ENCODE measurements at places on chromosomes 5 and 9.

GRCh38 chr5:56011835-56012234, 17.1 kb upstream of the IL6ST start:
- DNase-seq, result no peak

DNA sequence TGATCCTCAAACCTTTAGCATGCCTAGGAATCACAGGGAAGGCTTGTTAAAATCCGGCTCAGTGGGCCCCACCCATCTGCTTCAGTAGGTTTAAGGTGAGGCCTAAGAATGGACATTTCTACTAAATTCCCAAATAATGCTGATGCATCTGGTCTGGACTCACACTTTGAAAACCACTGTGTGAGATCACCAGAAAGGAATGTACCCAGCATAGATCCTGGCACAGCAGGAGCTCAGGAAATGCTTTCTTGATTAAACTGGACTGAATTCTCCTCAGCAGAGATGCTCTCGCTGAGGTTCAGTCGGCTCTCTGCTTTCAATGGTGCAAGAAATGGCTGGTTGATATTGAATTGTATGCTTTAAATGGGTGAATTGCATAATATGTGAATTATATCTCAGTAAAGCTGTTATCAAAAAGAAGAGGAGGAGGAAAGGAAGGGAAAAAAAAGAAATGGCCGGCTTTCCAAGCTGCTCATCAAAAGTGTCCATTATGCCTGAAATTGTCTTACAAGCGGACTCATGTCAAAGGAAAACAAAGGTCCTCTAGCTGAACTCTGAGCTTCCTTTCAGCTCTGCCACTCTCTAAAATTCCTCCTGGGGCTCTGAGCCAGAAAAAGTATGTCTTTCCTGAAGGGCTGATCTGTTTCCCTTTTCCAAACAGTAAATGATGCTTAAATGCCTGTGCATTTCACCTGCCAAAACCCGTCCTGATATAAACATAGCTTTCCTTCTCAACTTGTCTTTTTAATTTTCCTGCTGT, 77.6 kb upstream of the SAP30L start:
- DNase-seq, result peak; percentile 78

DNA sequence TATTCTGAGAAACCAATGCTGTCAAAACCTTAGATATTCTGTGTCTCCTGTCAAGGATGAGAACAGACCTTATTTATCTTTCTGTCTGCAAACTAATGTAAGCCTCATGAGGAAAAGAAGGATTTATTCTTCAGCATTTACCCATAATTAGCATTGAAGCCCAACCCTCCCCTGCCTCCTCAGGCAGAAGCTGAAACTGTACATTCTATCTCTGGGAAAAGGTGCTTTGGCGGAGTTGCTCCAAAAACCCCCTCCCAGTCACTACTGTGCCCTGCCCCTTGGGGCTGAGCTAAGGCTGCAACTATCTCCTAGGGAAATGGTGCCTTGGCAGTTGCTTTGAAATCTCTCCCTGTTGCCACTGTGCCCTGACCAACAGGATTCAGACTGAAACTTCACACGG, 106.2 kb upstream of the TLR4 start:
- no peak for DNase-seq

- DNase-seq, result no peak
Observed at GRCh38 chr5:82586661-82587310, 308.6 kb upstream of the RPS23 start.

DNA sequence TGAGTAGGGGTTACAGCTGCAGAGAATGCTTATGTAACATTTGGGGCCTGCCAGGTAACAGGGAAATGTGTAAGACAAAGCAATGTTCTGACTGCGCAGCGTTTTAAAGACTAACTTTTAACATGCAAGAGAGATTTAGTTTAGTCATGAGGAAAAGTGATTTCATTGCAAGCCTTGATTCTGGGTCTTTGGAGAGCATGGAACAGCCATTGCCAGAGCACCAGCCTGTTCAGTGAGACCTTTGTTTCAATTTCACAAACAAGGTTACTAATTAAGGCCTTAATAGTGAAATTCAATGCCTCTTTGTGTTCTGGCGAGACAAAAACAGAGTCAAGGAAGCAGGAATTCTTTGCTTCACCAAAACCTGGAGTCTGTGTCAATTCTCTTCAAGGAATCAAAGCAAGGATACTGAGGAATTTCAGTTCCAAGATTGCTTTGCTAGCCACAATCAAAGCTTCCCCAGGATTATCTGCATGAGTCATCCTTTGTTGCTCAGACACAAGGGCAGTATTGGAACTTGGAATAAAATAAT, 14.4 kb downstream of the CKMT2 start:
- no peak for DNase-seq

DNA sequence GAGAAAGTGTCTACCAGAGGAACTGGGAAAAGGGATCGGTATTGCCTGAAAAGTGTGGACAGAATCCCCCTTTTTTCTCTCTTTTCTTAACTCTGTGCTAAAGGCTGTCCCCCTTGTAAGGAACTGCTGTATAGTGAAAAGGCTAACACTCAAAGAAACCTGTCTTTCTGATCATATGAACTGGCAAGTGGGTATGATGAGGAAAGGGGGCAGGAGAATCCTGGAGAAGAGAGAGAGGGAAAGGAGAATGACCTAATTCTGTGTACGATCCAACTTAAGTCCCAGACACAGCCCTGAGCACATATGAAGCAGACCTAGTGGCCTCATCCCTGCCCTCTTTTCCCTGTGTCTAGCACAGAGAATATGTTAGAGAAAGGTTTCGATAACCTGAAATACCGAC, 967 bp downstream of the ANKRD31 start:
- DNase-seq, result no peak

- peak; percentile 98 for DNase-seq
Observed at GRCh38 chr5:177494346-177495195, 2.8 kb downstream of the PDLIM7 start.

DNA sequence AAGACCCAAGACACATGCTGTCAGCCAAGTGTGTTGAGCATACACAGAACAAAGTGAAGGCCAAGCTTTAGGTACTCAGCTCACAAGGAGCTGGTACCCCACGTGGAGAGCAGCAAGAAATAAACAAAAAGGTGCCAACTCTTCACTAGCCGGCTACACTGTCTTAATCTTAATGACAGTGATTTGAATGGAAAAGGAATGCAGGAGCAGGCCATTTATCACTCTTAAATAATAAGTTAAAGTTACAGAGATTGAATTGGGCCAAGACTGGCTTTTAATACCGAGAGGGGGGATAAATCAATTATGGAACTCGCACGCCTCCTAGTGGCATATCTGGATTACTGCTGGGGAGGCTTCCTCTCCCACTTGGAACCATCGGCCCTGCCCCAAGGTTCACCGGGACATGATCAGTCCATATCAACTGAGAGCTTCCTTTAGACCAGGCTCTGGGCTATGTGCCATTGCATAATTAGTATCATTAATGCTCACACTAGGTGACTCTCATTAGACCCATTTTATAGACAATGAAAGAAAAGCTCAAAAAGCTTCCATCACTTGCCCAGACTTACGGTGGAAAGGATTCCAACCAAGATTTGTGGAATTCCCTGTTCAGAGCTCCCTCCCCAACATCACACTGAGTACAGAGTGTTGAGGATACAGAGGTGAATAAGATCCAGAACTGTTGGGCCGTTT, 94.0 kb downstream of the ACTL7B start:
- no peak for DNase-seq

GRCh38 chr5:108420158-108420557, 38.3 kb upstream of the FBXL17 start:
- DNase-seq, result no peak

DNA sequence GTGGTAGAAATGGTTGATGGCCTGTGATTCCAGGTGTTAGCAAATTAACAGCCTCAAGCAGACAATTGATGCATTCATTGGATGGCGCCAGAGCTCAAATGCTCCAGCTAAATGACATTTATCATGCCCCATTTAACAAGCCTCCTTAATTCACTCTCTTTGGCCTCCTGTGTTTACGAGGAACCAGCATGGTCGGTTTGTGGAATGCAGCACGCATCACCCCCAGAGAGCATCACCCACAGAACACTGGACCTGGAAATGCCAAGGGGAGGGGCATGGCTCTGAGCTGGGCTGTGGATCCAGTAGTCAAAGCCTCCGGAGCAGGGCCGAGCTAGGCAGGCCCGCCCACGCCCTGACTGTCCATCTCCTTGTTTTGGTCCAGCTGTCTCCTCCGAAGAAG, 434.0 kb downstream of the GADD45G start:
- no peak for DNase-seq

- DNase-seq, result no peak
Observed at GRCh38 chr9:116190637-116191396, 37.2 kb downstream of the PAPPA start.

- no peak for DNase-seq
Observed at GRCh38 chr5:115736004-115736689, 80.3 kb downstream of the CDO1 start.

GRCh38 chr5:82858151-82859025, 218.8 kb downstream of the TMEM167A start:
- no peak for DNase-seq

GRCh38 chr9:7443541-7443940, 356.0 kb downstream of the DMAC1 start:
- DNase-seq, result no peak

- DNase-seq, result no peak
Observed at GRCh38 chr9:17075758-17076485, 58.9 kb upstream of the CNTLN start.

DNA sequence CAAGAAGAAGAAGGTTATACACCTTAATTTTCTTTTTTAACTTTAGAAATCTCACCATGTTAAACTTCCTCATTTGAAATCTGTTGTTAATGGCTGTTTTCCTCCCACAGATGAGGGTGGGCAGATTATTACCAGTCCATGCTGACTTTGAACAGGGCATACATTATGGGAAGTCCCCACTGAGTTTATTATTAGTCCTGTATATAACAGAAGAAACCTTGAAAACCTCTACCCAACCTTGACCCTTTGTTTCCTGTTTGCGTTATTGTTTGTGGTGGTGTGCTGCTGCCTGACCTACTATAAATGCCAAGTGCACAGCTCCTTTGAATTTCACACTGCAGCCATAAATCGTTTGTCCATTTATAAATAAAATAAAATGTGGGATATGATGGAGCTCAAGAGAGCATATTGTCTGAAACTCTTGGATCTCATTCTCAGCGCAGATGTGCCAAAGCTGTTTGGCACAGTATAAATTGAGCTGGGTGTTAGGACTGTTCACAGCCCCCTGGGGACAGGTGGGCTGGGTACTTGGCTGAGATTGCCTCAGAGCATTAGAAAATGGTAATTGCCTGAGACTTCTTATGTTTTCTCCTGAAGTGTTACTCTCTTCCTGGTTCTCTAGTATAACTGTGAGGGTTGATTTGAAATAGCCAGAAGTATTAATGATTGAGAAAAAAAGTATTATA, 139.6 kb downstream of the SPATA31D1 start:
- no peak for DNase-seq

DNA sequence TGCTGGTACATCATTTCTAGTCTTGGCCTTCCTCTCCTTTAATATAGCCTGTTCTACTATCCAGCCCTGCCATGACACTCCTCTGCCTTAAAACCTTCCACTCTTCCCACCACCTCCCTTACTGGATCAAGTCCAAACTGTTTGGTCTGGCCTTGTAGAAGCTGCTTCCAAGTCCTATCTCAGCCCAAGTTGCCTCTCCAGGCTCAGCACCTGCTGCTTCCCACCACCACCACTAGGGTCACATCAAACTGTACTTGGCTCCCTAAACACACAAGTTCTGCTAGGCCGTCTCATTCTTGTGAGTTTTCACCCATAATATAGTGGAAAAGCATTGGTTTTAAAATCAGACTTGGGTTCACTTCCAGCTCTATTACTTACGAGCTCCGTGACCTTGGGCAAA, 1.4 kb downstream of the NDUFA8 start:
- DNase-seq, result no peak

- DNase-seq, result no peak
Observed at GRCh38 chr9:136831002-136831719, 11.1 kb upstream of the AJM1 start.

GRCh38 chr5:140043508-140043872, 391 bp upstream of the NRG2 start:
- no peak for DNase-seq

DNA sequence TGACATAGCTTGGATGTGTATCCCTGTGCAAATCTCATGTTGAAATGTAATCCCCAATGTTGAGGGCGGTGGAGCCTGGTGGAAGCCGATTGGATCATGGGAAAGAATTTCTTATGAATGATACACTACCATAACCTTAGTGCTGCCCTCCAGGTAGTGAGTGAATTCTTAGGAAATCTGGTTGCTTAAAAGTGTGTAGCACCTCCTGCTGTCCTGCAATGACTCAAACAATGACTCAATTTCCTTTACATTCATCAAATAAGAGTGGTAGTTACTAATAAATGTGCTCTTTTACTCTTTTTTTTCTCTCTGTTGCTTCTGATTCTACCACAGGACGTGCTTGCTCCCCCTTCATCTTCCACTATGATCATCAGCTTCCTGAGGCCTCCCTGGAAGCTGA, 1696.0 kb upstream of the CDH9 start:
- DNase-seq, result no peak

- no peak for DNase-seq
Observed at GRCh38 chr5:142445266-142445665, 120.4 kb upstream of the SPRY4 start.

DNA sequence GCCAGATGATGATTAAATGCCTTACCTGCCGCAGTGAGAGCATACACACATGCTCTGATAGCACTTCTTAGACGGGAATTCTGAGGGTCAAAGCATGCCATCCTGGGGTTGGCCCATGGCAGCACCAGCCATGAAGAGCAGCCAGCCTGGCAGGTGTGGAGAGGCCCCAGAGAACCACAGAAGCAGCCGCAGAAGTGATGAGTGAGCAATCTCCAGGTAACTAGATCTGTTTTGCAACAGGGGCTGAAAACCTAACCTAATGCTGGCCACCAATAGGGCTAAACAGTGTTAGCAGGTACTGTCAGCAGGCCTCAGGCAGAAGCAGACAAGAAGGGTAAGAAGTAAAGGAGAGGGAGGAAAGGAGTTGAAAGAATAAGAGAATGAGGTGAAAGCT, 33.5 kb upstream of the HOMER1 start:
- DNase-seq, result no peak

GRCh38 chr5:38258319-38259061, at the start of gene EGFLAM:
Gene EGFLAM (plus strand): TSS chr5:38258559. CDS start chr5:38258755, 196 bp downstream.
- no peak for DNase-seq

DNA sequence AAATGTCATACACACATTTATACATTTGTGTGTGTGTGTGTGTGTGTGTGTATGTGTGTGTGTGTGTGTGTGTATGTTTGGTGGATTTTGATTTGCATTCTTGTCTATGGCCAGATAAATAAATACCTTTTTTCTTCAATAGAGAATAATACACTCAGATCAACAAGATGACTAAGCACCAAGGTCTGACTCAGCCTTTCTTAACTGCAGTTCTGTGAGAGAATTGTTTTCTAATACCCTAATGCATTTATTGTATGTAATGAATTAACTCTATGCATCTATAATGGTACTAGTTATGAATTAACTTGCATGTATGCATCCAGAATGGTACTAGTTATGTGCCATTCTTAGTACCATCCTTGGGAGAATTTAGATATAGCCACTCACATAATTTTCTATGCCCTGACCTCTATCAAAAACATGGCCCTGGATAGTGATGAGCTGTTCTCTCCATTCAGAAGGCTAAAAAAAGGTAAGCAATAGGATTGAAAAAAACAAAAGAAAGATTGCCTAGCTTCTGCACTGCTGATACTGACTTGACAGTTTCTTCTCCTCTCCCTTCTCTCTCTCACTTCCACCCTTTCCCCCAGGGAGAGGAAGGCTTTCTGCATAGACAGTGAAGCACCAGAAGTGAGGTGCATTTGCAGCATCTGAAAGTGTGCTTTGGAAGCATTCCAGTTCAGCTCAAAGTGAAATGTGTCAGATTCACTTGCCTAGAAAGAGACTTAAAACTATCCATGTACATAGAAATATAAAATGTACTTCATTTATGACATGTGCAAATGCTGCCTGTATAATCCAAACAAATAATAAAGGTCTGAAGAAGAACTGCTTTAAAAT, 55.1 kb upstream of the CCDC112 start:
- DNase-seq, result no peak

GRCh38 chr5:37437711-37438110, 58.6 kb downstream of the WDR70 start:
- no peak for DNase-seq

All from RWPE2 (cell line).